ENCODE measurements at places on chromosomes 13 and 19. TPM values are rescaled to one million over a fixed set of nuclear protein-coding genes. Genes with fewer than 3 reads are reported as not detected.

DNA sequence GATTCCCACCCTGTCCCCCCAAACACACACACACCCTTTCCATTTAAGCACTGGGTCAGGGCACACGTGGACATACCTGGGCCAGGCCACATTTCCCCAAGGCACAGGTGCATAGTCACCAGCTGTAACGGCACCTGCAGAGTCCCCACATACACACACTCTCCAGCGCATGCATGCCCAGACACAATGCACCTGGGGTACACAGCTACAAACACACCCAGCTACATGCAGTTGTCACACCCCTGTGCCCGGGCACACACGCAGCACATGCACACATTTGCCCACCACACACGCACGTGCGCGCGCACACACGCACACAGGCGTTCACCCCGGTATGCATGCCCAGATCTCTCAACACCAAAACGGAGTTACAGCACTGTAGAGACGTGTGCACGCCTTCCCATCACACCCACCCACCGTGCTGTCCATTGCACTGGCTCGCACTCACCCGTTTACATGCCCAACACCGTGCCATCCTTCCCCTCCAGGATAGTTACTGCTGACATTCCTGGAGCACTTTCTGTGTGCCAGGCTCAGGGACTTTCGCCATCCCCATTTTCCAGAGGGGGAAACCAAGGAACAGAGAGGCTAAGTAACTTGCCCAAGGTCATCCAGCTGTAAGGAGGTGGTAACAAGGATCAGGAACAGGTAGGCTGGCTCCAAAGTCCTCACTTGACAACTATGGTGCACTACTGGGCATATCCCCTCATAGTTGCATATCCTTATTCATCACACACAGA is 749 bp upstream of the SHANK1 start:
- DNase-seq = no peak

DNA sequence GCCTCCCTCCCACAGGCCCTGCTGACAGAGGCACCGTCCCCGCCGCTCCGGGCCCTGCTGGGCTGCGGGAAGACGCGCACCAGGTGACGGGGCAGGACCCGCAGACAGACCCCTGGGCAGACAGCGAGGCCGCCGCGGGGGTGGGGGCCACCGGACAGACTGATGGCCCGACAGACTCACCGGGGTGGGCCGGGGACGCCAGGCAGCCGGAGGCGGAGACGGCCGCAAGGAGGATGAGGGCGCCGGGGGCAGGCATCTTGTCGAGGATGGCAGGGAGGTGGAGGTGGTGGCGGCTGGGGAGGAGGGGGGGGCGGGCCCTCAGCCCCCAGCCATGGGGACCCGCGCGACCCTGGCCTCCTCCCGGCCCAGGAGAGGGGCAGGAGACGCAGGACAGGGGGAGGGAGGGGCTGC is 309 bp downstream of the LMTK3 start:
- no peak for DNase-seq

DNA sequence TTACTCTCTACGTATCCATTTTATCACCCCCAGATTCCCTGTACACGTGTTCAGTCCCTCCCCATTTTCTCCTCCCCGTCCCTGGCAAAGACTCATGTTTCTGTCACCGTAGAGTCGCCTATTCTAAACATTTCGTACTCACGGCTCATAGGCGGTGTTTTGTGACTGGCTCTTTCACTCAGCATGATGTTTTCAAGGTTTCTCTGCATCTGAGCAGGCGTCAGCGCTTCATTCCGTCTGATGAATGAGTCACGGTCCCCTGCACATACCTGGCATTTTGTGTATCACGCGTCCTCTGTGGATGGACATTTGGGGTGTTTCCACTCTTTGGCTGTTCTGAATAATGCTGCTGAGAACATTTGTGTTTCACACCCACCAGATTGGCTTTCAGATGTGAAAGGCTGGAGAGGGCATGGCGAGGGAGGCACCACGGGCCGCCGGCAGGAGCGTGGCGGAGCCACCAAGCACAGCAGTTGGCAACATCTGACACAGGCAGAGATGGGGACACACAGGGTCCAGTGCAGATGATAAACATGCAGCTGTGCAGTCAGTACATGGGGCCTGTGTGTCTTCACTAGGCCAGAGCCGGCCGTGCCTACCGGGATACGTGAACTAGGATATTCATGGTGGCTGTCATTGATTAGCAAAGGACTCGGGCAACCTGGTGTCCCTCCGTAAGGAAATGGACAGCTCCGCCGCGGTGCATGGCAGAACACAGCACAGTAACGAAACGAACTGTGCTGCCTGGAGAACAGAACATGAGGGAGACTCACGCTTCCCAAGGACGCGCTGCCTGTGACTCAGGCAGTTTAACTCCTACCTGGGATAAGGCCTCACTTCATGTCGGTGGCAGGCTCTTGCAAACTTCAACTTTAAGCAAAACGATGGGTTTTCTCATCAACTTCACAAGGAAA is 117.2 kb downstream of the ATP11A start:
- DNase-seq = no peak

DNA sequence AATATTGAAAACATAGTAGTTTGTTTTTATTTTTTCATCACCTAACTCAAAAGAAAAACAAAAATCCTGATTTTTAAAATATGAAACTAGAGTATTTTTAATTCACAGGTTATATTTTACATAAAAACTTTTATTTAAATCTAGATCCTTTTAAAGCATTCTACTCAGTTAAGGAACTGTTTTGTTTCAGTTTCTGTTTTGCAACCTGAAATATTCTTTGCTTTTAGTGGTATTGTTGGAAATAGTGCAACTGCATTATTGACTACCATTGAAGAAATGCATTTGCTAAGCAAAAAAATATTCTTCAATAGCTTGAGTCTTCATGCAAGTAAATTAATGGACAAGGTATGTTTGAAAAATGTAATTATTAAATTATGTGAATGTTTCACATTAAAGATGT is 43.8 kb downstream of the COG6 start:
- DNase-seq = no peak

DNA sequence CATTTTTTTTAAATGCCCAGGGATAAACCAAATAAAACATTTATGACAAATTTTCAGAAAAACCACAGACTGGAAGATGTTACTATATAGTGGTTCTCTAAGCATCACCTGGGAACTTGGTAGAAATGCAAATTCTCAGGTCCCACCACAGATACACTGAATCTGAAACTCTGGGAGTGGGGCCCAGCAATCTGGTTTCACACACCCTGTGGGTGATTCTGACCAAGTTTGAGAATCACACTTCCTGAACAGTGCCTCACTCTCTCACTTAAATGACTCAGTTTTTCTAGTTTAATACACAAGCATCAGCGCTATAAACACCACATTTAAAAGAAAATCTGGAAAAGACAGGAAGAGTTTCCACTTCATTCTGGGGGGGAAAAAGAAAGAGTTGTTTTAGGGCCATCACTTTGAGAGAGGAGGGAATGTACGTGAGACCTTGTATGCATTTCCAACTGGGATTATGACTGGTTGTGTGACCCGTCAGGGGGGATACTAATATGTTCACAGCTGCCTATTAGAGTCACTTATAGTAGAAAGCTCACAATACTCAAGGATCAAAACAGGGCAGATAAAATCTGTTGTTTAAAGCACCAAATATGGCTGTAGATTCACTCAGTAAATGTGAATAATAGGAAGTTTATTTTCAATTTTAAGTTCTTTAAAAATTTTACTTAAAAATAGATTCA is 567.7 kb downstream of the GPC6 start:
- no peak for DNase-seq

- no peak for DNase-seq
Measured at GRCh38 chr19:34881982-34882381, 44.7 kb upstream of the ZNF30 start.

DNA sequence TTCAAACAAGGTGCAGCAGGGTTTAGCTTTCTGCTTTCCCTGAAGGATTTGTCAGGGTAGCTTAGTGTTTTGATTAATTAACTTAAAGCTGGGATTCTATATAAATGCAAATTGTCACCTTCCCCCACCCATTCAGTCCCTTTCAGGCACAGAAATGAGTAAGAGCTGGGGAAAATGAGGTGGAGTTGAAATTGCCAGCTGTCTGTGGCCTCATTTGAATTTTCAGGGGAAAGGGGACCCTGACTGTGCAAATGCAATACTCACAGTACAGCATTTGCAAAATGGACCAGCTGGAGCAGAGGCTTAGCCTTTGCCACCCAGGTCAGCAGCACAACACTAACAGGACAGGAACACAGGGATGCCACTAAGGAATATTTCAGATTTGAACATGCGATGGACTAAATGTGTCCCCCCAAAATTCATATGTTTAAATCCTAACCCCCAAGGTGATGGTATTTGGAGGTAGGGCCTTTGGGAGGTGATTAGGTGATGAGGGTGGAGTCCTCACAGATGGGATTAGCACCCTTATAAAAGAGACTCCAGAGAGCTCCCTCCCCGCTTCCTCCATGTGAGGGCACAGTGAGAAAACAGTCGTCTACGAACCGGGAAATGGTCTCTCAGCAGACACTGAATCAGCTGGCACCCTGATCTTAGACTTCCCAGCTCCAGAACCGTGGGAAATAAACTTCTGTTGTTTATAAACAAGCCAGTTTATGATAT is 59.5 kb upstream of the CYSLTR2 start:
- DNase-seq = no peak

GRCh38 chr13:98921015-98921580 is 56.8 kb downstream of the DOCK9 start:
- DNase-seq = no peak

DNA sequence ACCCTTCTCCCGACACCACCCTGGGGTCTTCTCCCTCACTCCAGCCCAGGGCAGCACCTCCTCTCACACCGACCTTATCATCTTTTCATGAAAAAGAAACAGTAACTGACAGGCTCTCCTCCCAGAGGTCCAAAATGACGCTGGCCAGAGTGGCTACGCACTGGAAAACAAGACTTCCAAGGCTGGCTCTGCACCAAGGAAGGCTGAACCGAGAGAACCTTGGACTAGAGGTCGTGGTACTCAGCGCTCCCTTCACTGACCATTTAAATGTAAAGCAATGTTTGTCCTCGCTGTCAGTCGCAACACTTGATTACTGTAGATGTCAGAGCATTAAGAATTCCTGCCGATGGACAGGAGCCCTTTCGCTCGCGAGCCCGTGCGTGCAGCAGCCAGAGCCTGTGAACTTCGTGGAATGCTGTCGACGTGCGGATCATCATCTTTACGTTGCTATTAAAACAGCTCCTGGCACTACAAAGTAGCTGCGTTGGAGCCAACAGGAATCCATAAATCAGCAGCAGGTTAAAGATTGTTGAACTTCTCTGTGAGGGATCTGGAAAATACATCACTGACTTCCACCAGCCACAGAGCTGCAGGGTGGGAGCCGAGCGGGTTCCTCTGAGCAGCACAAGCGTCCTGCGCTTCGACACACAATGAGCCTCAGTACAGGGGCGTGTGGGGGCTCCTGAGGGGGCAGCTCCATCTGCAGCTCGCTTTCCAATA is 125.5 kb upstream of the MCF2L start:
- peak; percentile 66 for DNase-seq

- DNase-seq = no peak
Measured at GRCh38 chr13:99989276-99990125, 7.9 kb downstream of the ZIC2 start.

DNA sequence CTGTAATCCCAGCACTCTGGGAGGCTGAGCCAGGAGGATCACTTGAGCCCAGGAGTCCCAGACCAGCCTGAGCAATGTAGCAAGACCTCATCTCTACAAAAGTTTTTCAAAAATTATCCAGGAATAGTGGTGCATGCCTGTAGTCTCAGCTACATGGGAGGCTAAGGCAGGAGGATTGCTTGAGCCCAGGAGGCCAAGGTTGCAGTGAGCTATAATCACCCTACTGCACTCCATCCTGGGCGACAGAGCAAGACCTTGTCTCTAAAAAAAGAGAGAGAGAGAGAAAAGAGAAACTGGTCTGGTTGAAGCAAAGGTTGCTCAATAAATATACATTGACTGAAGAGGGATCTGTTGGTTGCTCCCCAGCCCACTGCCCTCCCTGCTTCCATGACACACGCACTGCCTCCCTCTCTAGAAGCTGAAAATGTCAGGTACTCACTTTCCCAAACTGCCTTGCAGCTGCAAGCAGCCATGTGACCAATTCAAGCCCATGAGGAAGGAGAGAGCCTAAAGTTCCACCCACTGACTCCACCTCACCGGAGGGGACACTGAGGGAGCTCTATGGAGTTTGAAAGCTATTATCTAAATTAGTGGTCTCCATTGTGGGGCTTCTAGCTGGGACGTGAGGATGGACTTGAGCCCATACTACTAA is 14.0 kb downstream of the CEACAM16 start:
- DNase-seq = no peak

DNA sequence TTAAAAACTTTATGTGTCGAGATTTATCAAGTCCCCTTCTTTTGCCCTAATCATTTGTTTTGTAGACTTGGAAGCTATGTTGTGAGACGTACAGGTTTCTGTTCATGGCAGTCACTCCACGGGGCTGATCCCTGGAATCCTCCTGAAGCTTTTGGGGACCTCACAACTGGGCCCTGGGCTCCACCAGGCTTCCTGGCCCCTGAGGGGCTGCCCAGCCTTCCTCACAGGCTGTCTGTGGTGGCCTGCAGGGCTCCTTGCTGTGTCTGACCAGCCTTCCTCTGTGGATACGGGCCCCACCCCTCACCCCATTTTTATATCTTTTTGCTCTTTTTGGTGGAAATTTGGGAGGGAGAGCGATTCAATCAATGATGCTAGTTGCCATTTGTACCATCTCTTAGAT is 38.1 kb downstream of the CHST8 start:
- DNase-seq = no peak

DNA sequence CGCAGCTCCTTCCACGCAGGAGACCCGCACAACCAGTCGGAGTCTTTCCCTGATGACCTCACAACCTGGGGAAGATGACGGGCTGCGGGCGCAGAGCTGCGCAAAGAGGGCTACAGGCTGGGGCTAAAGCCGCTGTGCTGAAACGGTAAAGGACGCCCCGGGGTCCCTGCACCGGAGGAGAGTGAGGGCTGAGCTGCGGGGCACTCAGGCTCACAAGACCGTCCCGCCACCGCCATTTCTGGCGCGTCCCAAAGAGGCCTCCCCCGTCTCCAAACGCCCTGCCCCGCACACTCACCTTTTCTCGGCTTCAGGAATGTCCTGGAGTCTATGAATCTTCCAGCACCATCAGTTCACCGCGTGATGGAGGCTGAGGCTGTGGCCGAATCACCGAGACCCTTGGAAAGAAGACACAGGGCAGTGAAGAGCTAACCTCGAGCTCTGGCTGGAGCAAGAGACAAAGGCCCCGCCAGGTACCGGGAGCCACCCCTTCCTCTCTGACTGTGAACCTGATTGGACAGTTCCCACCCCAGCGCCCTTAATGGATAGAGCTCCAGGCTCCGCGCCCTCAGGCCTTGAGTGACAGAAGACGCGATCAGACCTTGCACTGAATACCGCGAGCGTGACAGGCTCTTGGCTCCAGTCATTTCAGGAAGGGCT is 41.8 kb upstream of the ZNF429 start:
- peak; percentile 80 for DNase-seq

The COPE gene
- total RNA-seq = 77.0 TPM

The VSTM2B gene
- total RNA-seq = not detected

The PSG7 gene
- total RNA-seq = 3.6 TPM

The LRRC63 gene
- total RNA-seq = 0.72 TPM

The FGF21 gene
- total RNA-seq = not detected

The EXOC3L2 gene
- not detected for total RNA-seq

The CBLC gene
- 4.1 TPM for total RNA-seq

The KIR2DL3 gene
- 1.7 TPM for total RNA-seq

The SLC17A7 gene
- total RNA-seq = 0.72 TPM

The ADGRE2 gene
- total RNA-seq = 3.9 TPM

The THSD1 gene
- 8.4 TPM for total RNA-seq

The CEACAM1 gene
- total RNA-seq = 3.4 TPM
